ENCODE measurements at places on chromosomes 13 and 19.

DNA sequence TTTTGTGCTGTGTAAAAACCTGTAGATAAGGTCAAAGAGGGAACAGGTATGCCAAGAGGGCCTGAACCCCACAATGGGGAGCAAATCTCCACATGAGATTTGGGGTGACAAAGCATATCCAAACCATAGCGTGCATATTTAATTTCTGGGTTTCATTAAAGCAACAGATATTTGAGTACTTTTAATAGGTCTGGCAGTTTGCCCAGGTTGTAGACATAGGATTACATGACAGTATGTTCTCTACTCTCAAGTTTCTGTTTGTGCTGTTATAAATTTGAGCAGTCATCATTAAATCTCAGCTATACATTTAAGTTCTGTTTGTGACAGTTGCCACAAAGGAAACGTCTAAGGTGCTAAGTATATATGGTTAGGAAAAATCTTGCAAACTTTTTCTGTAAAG lies 236.4 kb downstream of the ATP8A2 start:
- DNase-seq, result no peak

- DNase-seq, result no peak
Observed at GRCh38 chr13:29421118-29421517, 174.4 kb downstream of the SLC7A1 start.

DNA sequence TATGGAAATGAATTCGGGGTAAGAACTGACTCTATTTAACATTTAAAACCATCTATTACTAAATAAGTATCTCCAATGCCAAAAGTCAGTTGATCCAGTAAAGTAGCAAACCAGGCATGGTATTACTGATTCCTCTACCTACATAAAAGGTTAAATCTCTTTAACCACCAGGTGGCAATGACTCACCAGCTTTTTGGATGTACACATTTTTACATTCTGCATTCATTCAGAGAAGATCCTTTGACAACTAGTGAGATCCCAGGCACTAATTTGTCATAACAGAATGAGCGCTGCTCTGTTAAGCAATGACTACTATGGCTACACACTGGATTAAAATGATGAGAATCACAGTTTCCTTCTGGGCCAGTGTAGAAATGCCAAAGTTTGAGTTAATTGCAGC lies 329.8 kb upstream of the GPC6 start:
- DNase-seq, result no peak

GRCh38 chr13:60944863-60945262 lies 470.8 kb downstream of the PCDH20 start:
- no peak for DNase-seq

DNA sequence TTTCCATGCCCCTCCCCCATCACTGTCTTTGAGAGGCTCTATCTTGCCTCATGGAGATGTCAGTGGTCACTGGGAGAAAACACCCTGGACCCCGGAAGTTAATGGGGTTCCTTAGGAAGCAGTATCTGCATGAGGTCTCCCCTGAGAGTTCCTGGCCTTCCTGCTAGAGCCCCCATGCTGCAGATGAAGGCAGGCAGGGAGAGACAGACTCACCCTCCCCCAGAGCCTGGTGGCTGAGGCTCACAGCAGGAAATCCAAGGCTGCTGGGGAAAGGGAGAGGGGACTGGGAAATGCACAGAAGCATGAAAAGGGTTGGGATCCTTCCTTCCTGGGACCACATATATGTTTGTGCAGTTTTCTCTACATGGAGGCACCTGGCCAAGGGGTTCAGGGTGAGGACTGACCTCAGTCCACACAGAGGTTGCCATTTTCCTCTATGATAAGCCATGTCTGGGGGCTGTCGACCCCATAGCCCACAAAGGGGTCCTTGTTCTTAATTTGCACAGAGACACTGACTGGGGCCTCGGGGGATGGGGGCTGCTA lies 95.4 kb downstream of the RNASEH2B start:
- no peak for DNase-seq

DNA sequence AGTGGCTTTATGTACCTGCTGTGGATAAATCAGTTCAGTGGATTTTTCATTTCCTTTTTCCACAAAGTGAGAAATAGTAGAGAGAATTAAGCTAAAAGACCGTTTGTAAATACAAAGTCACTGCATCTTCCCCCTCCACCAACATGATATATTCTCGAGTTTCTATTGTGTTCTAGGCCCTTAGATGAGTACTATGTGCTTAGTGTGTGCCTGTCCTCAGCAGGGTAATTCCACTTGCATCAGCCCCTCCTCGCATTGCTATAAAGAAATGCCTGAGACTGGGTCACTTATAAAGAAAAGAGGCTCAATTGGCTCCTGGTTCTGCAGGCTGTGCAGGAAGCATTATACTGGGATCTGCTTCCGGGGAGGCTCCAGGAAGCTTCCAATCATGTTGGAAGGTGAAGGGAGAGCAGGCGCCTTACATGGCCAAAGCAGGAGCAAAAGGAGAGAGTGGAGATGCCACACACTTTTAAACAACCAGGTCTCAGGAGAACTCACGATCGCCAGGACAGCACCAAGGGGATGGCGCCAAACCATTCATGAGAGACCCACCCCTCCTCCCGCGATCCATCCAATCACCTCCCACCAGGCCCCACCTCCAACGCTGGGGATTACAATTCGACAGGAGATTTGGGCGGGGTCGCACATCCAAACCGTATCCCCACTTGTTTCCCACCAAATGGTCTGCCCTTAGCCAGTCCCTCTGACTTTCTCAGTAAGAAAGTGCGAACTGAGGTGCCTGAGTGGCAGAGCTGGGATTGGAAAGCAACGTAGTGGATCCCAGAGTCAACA lies 102.3 kb upstream of the ABCC4 start:
- DNase-seq, result no peak

- DNase-seq, result no peak
Observed at GRCh38 chr19:10758978-10759377, 41.1 kb downstream of the DNM2 start.

GRCh38 chr13:47519626-47520025 lies 481.4 kb downstream of the SUCLA2 start:
- no peak for DNase-seq

- DNase-seq, result no peak
Observed at GRCh38 chr13:29688193-29688592, 92.7 kb upstream of the SLC7A1 start.

Measured in midbrain (tissue), 1 donor.